ENCODE measurements at places on chromosomes 7 and 10. TPM values are rescaled to one million over a fixed set of nuclear protein-coding genes. Genes with fewer than 3 reads are reported as not detected.

HTRA1 gene
- total RNA-seq = 1,959 TPM

TAF6 gene
- 58.8 TPM for total RNA-seq

PHYHIPL gene
- total RNA-seq = not detected

TMEM139 gene
- total RNA-seq = 0.29 TPM

GRCh38 chr7:40213856-40214255 lies 79.1 kb downstream of the SUGCT start:
- DNase-seq = no peak

- no peak for DNase-seq
Measured at GRCh38 chr7:153103202-153103601, 343.6 kb downstream of the ACTR3B start.

GRCh38 chr7:95660023-95660434 lies 63.7 kb upstream of the PDK4 start:
- DNase-seq = no peak

DNA sequence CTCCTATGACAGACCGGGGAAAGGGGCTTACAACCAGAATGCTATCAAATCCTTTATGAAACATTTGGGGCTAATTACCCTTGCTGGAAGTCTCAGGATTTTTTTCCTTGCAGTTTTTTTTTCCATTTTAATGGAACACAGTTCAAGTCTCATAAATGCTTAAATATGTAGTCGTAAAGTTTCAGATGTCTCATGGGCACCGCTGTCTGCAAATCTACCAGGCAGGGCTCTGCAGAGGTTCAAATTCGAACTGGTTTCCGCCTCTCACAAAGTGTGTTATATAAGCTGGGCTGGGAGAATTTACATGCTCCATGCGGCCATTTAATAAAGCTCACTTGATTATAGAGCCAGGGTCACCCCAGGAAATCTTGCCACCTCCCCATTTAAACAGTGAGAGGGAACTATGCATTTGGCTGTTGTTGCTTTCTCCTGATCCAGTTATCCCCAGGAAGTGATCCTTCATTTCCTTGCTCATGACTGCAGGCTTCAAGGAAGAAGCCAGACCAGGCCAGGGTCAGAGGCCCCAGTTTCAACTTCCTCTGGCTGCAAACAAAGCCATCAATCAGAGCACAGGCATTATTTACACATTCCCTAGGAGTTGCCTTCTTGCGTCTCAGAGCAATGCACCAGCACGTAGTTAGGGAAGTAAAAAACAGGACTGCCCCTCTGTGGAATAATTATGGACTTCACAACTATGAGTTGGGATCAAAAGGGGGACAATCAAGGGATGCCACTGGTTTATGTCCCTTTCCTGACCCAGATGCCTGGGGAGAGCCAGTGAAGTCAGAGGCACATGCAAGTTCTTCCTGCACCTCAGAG lies 358.8 kb downstream of the PRPF18 start:
- DNase-seq = no peak

DNA sequence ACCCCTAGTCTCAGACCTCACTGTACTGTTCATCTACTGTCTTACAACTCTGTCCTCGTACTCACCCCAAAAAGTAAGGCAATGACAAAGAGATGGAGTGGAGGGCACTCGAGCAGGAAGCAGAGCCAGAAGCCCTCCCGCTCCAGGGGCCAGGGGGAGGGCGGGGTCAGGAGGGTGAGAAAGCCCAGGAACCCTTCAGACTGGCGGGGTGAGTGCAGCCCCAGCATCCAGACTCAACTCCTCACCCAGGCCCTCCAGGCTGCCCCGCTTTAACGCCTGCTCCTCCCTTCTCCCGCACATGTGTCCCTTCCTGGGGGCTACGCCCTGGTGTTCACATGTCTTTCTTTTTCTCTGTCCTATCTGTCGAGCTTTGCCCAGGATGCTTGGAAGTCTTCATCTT lies 66.1 kb downstream of the CALML3 start:
- DNase-seq = no peak

DNA sequence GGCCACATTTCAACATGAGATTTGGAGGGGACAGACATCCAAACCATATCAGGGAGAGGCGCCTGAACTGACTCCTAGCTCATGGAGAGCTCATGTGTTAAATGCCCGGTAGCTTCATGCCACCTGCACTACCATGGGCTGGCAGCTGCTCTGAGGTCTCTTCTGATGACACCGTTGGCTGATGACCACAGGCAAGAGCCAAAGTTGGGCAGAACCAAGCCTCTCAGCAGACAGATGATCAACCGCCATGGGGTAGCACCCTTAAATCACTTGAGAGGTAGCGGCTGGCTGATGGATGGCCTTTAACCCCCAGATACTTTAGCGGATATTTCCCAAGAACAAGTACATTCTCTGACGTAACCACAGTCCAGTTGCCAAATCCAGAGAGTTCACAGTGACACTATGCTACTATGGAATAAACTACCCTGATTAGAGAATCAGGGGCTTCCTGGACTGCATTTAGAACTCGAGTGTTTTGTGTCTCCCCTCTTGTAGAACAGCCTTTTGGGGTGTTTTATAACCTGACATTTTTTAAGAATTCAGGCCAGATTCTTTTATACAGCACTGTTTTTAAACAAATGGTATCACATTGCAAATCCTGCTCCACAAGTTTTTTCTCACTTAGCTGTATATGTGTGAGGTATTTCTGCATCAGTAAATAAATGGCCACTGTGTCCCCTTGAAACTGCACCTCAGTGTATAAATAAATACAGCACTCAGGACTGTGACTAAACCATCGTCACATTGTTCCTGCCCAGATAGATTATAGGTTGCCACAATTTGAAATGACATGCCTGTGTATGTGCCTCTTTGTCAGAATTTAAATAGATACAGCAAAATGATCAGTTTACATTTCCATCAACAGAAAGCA lies 30.8 kb upstream of the DRGX start:
- DNase-seq = peak; percentile 2
